ENCODE measurements at places on chromosomes 12 and 14. TPM values are rescaled to one million over a fixed set of nuclear protein-coding genes. Genes with fewer than 3 reads are reported as not detected.

DNA sequence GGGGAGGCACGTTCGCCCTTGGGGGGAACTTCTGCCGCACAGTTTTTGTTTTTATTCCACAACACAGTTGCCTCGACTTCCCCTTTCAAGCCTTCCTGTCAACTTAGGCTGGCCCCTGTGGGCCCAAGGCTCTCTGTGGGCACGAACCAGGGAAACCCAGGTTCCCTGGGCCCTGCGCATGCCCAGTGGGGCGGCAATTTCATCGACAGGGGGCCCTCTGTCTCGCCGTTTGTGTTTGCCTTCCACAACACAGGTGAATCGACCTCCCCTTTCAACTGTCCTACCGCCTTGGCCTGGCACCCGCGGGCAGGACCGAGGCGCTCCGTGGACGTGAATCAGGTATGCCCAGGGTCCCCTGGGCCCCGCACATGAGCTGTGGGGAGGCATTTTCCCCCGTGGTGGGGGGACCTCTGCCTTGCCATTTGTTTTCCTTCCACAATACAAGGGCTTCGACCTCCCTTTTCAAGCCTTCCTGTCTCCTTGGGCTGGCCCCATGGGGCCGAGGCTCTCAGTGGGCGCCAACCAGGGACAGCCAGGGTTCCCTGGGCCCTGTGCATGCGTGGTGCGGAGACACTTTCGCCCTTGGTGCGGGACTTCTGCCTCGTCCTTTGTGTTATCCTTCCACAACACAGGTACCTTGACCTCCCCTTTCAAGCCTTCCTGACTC is 354.0 kb downstream of the ALG10 start:
- no peak for DNase-seq

The CFAP251 gene
- 1.3 TPM for total RNA-seq

DNA sequence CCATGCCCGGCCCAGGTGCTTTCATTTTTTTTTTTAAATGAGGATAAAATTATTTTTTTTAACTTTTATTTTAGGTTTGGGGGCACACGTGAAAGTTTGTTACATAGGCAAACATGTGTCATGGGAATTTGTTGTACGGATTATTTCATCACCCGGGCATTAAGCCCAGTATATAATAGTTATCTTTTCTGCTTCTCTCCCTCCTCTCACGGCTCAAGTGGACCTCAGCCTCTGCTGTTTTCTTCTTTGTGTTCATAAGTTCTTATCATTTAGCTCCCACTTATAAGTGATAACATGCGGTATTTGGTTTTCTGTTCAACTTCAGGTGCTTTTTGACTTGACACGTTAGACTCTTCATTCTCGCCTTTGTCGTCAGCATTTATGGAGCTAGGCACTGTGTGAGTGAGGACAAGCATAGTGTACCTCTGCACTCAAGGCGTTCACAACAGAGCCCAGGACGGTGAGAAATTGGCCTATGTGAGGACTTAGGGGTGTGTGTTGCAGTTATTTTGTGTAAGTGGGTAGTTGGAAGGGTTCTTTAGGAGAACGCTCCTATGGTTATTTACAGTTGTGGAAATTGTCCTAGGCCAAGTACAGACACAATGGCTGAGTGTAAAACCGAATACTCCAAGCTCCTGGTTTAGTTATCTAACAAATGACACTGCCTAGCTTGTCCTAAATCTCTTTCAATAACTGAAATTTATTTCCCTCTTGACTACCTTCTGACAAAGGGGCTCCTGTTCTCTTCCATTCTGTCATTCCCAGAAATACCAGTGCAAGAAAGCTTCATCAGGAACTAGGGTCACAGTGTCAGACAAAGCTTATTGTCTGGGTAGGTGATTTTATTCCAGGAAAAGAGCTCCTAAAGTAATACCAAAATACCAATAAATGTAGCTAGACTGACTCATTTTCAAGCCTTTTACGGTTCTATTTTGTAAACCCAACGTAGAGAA is 200.5 kb upstream of the PRICKLE1 start:
- DNase-seq: no peak

The EFCAB11 gene
- total RNA-seq: 3.5 TPM
